ENCODE measurements at places on chromosomes 2 and 18.

- DNase-seq: no peak
Observed at GRCh38 chr2:19823507-19823906, 78.3 kb downstream of the TTC32 start.

DNA sequence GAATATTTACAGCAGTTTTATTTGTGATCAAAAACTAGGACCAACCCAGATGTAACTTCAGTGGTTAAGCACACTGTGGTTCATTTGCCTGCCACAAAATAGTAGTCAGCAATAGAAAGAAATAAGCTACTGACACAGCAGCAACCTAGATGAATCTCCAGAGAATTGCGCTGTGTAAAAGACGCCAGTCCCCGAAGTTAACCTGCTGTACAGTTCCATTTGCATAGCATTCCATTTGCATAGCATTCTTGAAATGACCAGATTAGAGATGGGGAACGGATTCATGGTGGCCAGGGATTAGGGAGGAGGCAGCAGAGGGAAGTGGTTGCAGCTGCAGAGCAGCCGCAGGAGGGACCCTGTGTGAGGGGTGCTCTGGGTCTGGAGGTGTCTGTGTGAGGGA is 39.3 kb upstream of the NFATC1 start:
- no peak for DNase-seq

GRCh38 chr2:137693534-137693933 is 270.7 kb upstream of the HNMT start:
- no peak for DNase-seq

DNA sequence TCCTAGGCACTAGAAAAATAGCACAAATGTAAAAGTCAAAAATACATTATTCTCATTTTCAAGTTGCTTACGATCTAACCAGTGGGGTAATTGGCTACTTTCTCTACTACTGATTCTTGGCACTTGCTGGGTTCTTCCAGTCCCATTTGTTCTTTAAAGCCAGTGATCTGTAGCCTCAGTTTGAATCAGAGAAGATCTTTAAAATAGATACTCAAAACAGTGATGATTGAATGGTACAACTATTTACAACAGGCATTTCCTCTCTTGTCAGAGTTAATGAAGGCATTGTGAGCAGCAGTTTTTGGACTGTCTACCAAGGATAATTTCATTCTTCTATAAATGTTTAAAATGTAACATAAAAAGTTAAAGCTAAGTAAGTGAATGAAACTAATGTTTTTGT is 128.3 kb upstream of the FSIP2 start:
- DNase-seq: no peak

- DNase-seq: no peak
Observed at GRCh38 chr18:79872527-79873444, 75.0 kb downstream of the KCNG2 start.

Data from suppressor macrophage (primary cell).